GM23248 (cell line): ENCODE measurements at places on chromosomes 4 and X. TPM values are rescaled to one million over a fixed set of nuclear protein-coding genes. Genes with fewer than 3 reads are reported as not detected.

The TCEAL5 gene
- total RNA-seq = not detected in 2 replicates

The PPID gene
- total RNA-seq = 19.2 and 29.1 TPM in 2 replicates

The YIPF7 gene
- not detected in 2 replicates for total RNA-seq

The HERC5 gene
- total RNA-seq = 0.32 TPM in 1 of 2 replicates, not detected in the other

The CDX4 gene
- not detected in 2 replicates for total RNA-seq

The PCDH18 gene
- 236 and 255 TPM in 2 replicates for total RNA-seq

The POU4F2 gene
- total RNA-seq = not detected in 2 replicates

The TRIM75 gene
- total RNA-seq = not detected in 2 replicates

The CXorf49 gene
- not detected in 2 replicates for total RNA-seq

The DMD gene
- 1.5 and 3.5 TPM in 2 replicates for total RNA-seq

The ITIH6 gene
- total RNA-seq = not detected in 2 replicates

The PABPC1L2A gene
- not detected in 2 replicates for total RNA-seq
